Endothelial cell (in vitro differentiated cells): ENCODE measurements at places on chromosomes 12 and 14. TPM values are rescaled to one million over a fixed set of nuclear protein-coding genes. Genes with fewer than 3 reads are reported as not detected.

Gene KIF5A
- 0.46 TPM for total RNA-seq

Gene CLEC7A
- not detected for total RNA-seq

Gene PARPBP
- 7.5 TPM for total RNA-seq

Gene ASIC1
- 1.9 TPM for total RNA-seq

Gene GPR162
- total RNA-seq = 52.7 TPM

Gene PRICKLE1
- 15.6 TPM for total RNA-seq
